ENCODE measurements at places on chromosomes 3 and 15.

- no peak for DNase-seq
Measured at GRCh38 chr3:177589041-177589650, 391.9 kb upstream of the TBL1XR1 start.

GRCh38 chr3:182212479-182213076 is 500.9 kb downstream of the SOX2 start:
- peak; percentile 57 for DNase-seq

DNA sequence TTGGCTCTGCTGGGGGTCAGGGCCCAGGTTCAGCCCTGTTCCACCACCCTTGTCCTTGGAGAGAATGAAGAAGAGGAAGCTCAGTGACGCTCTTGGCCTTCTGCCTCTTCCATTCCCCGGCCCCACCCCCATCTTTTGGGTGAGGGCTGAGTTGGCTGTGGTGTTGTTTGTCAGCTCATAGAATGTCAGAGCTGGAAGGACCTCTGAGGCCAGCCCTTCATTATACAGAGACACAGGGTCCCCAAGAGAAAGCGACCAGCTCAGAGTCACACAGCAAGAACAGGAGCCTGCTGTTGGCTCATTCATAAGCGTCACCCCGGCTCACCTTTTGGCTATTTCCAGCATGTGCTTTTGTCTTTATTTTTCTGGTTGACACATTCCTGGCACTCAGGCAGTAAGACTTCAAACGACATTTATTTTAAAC is 68.2 kb downstream of the AAGAB start:
- DNase-seq: no peak

DNA sequence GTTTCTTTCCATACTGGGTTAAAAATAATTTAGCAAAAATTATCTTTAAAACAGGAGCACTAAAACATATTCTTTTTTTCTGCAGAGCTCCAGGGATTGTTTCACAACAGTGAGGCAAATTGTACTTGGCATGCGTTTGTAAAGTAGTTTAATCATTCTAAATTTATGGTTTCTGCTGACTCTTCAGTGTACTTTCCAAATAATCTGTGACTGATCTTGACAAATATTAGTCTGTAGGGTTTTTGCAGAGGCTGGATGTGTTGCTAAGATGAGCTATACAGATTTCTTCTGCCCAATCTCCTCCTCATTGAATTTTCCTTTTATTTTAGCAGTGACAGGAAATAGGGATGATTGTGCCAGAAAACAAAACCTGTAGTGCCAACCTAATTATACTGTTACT is 328.0 kb upstream of the MANF start:
- no peak for DNase-seq

- no peak for DNase-seq
Measured at GRCh38 chr3:184752361-184752760, 40.5 kb upstream of the MAGEF1 start.

- no peak for DNase-seq
Measured at GRCh38 chr15:99454941-99455788, 110.6 kb upstream of the MEF2A start.

DNA sequence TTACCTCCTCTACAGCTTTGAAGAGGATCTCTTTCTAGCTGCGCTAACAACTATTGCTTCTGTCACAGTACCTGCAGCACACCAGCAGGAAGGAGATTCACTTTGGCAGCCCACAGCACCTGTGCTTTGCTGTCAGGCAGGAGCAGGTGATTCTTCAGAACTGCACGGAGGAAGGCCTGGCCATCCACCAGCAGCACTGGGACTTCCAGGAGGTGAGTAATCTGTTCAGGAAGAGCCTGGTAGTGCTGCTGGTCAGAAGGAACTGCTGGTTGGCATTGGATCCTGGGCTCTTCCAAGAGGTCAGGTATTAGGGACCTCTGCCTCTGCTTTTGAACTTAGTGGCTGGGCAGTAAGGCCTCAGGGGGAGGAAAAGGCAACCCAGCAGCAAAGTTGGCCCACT is 42.2 kb downstream of the DPH3 start:
- DNase-seq: no peak

DNA sequence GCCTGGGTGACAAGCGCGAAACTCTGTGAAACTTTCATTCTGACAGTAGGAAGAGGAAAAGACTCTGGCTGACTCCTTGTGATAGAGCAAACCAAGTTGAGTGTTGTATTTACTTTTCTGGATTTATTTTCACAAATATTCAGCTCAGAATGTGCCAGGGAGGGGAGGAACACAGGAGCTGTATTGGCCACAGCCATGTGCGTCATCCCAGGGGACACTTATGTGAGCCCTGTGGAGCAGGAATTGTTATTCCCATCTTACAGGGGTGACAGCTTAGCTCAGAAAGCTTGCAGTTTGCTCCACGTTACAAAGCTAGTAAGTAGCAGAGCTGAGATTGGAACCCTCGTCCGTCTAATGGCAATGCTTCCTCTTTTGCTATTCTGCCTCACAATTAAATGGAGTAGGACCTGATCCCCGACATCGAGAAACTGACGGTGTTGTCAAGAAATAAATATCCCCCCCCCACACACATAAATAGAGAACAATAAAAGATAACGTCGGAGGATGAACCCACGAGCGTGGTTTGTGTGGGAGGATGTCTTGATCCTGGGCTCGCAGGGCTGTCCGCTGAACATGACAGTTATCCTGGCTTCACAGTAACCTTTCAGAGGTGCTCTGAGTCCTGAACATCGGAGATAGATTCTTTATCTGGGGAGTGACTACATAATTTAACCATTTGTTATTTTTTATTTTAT is 151.6 kb upstream of the CTDSPL start:
- DNase-seq: no peak

GRCh38 chr3:175340338-175341015 is 481.3 kb downstream of the NAALADL2 start:
- DNase-seq: no peak

- no peak for DNase-seq
Measured at GRCh38 chr3:23920151-23920655, 3.3 kb downstream of the RPL15 start.

GRCh38 chr3:114939920-114940319 is 207.2 kb downstream of the ZBTB20 start:
- no peak for DNase-seq

DNA sequence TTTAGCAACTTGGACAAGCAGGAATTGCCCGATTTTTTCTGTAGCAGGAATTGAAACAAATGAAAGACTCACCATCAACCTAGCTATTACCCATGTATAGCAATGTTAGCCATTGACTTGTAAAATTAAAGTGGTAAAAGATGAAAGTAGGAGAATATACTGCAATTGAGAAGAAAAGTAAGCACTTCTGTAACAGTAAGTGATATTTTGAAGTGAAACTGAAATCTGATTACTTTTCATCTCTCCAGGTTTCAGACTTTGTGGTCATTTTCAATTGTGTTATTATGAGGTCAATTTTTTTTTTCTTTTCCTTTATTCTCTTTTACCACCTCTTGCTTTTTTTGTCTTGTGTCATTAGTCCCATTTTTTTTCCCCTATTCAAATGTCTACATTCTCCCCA is 1078.2 kb downstream of the ZPLD1 start:
- DNase-seq: no peak

DNA sequence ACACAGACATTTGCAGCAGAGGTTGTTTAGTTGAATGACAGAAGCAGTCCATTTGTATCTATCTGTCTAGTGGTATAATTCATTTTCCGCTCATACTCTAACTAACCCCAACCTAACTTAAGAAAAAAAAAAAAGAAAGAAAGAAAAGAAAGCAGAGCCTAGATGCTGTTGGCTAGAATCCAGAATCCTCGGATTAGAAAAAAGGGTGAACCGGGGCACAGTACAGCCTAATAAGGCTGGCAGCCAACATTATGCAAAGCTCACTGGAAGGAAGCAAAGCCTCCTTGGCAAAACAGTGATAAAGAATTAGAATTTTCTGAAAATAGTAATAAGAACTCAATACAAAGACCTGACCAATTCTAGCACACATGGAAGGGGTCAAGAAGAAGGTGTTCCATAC is 640.8 kb downstream of the TUSC7 start:
- no peak for DNase-seq

DNA sequence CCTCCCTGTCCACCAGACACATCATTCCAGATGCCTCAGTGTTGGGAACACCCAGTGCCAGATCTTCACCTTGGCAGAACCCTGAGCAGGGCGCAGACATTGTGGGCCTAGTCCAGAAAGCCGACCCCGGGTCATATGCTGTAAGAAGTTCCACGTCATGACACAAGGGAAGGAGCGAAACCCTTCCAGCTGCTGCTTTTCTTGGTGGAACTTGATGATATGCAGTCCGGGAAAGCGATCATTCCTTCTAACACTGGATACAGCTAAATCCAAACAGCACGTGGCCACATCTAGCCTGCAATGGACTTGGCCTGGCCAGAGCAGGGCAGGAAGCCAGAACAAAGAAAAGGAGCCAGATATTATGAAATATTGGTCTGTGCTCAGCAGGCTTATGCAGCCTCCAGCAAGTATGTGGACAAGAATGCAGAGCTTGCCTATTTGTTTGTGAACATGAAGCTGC is 22.0 kb downstream of the GASK1A start:
- no peak for DNase-seq

- no peak for DNase-seq
Measured at GRCh38 chr3:106720510-106720909, 656.7 kb upstream of the CCDC54 start.

DNA sequence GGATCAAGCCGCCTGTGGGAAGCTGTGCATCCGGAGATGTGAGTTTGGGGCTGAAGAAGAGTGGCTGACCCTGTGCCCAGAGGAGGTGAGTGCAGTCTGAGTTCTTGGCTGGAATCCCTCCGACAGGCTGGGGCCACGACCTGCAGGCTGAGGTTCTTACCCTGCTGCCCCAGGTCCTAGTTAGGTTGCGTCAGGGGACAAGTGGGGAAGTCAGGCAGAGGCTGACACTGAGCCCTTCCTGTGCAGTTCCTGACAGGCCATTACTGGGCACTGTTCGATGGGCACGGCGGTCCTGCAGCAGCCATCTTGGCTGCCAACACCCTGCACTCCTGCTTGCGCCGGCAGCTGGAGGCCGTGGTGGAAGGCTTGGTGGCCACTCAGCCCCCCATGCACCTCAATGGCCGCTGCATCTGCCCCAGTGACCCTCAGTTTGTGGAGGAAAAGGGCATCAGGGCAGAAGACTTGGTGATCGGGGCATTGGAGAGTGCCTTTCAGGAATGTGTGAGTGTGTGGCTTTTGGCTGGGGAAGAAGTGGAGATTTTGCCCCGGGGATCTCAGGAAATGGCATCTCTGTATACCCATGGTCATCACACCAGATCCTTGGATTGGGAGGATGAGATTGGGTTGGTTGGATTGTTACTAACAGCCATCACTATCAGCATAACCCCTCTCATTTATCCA is 1.3 kb downstream of the PPM1M start:
- DNase-seq: no peak

DNA sequence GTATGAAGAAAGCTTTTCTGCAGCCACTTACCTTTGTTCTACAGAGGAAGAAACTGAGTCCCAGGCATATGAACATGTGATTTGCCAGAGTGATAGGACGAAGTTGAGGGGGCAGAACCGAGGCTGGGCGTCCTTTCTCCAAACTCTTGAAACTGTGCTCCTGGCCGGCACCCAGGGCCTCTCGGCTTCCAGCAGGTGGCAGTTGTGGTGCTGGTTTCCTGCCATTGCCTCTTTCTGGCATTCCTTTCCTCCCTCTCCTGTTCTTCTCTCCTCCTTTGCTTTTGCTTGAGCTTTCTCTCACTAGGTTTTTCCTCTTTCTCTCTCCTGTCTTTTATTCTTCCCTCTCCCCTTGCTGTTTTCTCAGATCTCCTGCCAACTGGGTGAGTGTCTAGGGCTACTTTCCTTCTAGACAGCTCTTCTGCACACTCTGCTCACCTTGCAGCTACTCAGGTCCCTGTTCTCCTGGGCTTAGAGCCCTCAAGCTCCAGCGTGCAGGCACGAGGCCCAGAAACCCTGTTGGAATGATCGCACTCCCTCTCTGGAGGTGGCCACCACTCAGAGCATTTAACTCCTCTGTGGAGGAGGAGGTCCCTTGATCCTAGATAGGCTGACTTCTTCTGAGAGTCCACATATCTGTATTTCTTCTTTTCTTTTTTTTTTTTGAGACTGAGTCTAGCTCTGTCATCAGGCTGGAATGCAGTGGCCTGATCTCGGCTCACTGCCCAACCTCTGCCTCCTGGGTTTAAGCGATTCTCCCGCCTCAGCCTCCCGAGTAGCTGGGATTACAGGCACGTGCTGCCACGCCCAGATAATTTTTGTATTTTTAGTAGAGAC is 26.2 kb downstream of the TRAK1 start:
- peak; percentile 79 for DNase-seq

DNA sequence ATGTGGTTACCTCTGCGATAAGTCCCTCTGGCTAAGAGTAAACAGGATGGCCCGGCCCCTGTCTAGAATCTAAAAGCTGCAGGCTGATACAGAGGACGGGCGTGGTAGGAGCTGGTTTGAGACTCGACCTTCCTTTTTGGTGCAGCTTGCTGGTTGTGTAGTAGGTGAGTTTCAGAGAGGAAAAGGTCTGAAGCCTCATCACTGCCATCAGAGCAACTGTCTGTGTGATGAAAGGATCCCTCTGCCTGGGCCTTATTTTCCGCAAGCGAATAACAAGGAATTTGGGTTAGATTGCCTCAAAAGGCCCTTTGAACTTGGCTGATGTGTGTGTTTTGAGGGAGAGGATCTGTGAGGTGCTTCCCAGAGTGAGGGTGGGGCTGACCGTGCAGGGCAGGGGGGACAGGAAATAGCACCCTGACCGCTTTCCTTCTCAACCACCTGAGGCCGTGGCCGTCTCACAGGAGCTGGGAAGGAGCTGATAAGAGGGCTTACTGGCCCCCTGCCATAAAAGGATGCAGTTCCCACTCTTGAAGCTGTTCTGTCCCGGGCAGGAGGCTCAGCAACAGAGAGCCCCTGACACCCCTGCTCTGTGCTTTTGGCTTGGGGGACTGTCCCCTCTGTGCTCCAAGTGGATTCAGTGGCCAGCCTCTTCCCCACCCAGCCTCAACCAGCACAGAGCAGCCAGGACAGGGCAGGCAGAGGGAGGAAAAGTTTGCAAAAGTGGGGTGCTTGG is 45.6 kb upstream of the TFRC start:
- DNase-seq: no peak

GRCh38 chr3:50364573-50365079 is 5.3 kb upstream of the TMEM115 start:
- DNase-seq: peak; percentile 75

DNA sequence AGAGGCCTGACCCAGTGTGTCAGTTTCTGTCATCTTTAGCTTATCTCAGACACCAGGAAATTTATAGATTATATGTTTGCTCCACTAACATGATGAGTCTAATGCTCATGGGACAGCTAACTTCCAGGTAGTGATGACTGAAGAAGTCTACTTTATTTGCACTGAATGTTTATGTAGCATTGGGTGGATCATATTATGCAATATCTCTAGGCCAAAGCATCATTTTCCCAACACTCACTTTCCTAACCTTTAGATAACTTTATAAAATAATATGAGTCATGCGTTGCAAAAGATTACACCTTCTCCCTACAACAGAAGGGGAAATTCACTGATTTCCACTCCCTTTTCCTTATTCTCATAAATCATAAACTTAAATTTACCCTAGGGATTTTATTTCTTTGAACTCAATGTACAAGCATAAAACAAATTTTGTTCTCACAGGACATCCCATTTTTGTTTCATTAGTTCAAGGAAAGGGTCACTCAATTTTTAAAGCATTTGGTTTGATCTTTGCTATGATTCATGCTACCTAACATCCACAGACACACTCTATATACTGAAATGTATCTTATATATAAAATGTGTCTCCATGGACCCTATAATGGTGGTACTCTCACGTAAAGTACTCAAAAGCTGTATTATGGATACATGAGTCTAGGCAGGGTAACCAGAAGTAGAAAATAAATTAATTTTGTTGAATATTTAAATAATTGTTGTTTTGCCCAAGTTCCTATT is 225.2 kb downstream of the WDR72 start:
- DNase-seq: no peak

- DNase-seq: no peak
Measured at GRCh38 chr3:23945663-23945912, 502 bp downstream of the NR1D2 start.

Measured in GM23338 (cell line).